ENCODE measurements at places on chromosomes 12 and 14.

DNA sequence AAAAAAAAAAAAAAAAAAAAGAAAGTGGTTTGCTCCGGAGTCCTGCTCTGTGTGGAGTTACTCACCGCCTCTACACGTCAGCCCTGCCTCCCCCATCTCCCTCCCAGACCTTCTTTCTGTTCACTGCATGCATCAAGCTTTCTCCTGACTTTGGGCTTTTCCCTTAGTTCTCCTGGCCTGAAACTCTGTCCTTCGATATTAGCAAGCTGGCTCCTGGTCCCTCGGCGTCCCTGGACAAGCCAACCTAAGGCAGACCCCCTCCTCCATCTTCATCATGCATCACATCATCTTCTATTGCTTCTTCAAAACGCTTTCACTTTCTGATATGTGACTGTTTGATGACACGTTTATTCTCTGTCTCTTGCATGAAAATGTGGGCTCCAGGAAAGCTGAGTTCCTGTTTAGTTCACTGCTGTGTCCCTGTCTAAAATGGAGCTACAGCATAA is 40.6 kb downstream of the SLC15A4 start:
- peak; percentile 18 for DNase-seq

DNA sequence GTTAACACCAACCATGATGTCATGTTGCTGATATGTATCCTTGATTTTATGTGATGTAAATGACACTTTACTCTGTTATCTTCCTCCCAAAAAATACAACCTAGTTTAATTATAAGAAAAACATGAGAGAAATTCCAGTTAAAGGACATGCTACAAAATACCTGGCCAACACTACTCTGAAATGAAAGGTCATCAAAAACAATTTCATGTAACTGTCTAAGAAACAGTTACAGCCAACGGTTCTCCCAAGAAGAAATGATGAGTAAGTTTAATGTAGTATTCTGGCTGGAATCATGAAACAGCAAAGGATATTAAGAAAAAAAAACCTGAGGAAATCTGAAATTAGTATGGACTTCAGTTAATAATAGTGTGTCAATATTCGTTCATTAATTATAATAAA is 653.3 kb upstream of the FOXG1 start:
- DNase-seq: no peak

DNA sequence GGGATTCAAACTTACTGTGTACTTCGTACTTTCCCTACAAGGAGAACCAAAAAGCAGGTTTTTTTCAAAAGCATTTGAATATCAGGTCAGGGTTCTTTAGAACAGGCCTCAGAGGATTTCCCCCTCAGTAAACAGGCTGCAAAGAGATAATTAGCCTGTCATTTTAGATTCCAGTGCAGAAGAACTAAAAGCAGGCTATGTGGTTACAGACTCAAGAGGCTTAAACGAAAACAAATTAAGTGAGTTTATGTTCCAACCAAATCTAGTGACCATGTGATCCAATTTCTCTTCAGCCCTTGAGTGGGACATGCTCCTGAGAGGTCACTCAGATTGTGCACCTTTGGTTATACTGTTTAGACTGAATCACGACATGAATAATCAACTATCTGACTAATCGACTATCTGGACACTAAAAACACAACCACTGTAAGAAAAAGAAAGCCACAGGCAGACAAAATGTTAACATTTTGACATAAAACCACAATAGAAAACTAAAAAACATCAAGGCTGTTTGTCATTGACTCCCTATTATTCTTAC is 4.5 kb downstream of the TMED8 start:
- DNase-seq: no peak

GRCh38 chr12:13404631-13405473 is 208.3 kb downstream of the EMP1 start:
- no peak for DNase-seq

- DNase-seq: no peak
Observed at GRCh38 chr12:127773520-127773919, 493.4 kb upstream of the TMEM132C start.

GRCh38 chr14:94304243-94304642 is 11.2 kb upstream of the SERPINA10 start:
- DNase-seq: no peak

DNA sequence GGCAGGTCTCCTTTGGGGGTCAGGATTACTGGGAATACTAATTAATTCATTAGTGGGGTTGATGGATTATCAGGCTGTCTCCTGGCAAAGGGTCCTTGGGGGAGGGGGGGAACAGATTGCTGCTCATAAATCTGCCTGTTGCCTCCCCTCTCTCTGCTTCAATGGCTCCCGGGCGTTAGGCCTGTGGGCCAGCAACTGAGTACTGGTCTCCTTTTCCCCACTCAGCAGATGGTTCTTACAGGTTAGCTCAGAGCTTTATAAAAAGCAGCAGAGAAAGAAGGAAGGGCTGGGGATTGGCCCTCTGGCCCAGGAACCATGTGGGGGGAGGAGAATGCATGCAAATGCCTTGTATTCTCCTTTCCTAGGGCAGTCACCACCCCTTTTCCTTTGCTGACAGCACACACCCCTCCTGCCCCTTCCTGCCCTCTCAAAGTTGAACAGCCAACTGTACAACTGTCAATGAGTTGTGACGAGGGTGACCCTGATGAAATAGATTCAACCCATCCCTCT is 2.3 kb upstream of the NEUROD4 start:
- DNase-seq: no peak

DNA sequence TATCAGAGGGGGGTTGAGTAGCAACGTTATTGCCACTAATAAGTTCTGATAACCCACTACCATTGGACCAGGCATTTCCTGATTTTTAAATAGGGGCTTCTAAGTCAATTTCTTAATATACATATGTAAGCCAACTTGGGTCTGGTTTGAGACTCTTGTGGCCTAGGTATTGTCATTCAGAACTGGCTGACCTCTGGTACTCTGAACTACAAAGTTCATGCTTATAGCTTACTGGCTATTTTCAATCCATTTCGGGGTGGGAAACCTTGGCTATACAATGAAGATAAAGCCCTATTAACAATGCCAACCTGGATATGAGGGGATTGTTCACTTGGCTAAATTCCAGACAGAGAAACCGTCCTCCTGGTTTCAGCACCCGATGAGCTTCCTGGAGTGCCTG is 8.7 kb downstream of the DYNLL1 start:
- DNase-seq: no peak

GRCh38 chr12:1517007-1517406 is 77.4 kb downstream of the FBXL14 start:
- DNase-seq: no peak

DNA sequence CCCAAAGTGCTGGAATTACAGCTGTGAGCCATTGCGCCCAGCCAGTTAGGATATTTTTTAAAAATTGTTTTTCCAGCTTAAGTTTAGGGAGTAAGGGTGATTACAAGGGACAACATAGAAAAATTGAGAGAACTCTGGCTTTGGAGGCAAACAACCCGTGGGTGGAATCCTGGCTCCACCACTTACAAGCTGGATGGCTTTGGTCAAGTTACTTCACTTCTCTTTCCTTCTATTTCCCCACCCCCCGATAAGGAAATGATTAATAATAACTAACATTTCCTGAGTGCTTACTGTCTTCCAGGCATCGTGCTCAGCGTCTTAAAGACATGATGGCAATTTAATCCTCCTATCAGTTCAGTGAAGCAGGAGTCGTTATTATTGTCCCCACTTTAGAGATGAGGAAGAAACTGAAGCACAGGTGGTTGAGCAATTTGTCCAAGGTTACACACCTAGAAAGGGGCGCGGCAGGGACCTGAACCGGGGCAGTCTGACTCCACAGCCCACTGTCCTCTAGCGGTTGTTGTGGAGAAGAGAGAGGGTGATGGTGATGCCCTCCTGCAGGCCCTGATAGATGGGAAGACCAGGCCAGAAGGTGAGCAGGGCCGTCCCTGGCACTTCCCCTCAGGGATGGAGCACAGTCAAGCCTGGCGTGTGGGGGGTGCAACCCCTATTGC is 16.7 kb upstream of the FAIM2 start:
- DNase-seq: no peak

GRCh38 chr14:72615451-72616121 is 278.3 kb downstream of the DPF3 start:
- no peak for DNase-seq

GRCh38 chr12:93573552-93574223 is 1.2 kb downstream of the SOCS2 start:
- peak; percentile 16 for DNase-seq

DNA sequence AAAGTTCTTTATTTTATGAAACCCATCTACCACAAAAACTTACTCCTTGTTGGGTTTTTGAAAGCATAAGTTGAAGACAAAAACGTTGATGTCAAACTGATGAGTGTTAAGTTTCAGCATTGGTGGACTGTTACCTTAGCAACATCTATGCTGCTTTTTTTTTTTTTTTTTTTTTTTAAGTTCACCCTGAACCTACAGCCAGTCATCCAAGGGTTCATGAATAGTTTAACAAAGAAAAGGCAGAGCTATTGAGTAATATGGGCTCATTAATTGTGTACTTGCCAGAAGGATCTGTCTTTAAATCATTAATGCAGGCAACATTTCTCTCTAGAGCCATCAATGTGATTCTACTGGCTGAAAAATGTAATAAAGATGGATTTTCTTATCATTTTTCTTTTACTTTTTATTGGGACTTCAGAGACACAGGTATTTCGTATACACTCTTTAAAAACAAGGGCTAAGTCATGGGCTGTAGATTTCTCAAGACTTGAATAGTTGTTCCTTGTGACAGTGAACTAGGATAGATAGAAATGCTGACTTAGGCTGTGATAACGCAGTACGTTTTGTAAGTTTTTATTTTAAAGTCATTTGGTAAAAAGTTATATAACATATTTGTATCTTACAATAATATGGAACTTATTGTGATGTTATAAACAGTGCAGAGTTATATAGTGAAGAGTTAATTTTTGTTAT is at the start of gene PTPRQ:
PTPRQ (plus strand) TSS at position 262 of the 693 bp plus-strand sequence; CDS start at position 373, 111 bp downstream.
- DNase-seq: no peak
